Hepatocyte (in vitro differentiated cells): ENCODE measurements at places on chromosomes 5 and 9. TPM values are rescaled to one million over a fixed set of nuclear protein-coding genes. Genes with fewer than 3 reads are reported as not detected.
A peak's percentile ranks its signal among the peaks of the same experiment; 100 is the strongest.

DNA sequence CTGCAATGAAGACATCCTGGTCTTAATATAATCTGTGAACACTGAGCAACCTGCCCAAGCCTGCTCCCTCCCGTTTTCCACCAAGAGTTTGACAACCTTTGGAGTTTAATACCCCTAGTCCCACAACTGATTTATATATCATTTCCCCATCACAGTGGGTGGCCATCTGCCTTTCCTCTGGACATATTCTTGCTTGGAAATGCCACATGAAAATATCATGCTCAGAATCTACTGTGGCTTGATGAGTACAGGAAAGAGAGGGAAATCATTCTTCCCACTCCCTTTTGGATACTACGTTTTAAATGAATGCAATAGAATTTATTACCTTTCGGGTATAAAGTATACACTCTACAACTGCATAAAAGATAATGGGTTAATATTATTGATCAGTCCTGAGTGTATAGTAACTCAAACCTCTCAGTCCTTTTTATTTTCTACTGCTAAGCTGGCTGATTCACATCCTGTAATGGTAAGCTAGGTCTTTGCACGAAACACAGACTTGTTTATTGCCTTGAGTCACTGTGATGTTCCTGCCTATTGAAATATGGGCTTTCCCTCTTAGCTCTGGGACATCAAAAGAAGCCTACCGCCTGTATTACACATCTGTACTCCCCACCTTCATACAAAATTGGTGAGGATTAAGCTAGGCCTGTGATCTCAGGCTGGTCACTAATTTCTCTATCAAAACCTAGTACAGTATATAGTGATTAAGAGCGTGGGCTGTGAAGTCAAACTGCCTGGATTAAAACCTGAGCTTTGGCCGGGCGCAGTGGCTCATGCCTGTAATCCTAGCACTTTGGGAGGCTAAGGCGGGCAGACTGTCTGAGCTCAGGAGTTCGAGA, 67.6 kb upstream of the NR5A1 start:
- DNase-seq: peak; percentile 66

DNA sequence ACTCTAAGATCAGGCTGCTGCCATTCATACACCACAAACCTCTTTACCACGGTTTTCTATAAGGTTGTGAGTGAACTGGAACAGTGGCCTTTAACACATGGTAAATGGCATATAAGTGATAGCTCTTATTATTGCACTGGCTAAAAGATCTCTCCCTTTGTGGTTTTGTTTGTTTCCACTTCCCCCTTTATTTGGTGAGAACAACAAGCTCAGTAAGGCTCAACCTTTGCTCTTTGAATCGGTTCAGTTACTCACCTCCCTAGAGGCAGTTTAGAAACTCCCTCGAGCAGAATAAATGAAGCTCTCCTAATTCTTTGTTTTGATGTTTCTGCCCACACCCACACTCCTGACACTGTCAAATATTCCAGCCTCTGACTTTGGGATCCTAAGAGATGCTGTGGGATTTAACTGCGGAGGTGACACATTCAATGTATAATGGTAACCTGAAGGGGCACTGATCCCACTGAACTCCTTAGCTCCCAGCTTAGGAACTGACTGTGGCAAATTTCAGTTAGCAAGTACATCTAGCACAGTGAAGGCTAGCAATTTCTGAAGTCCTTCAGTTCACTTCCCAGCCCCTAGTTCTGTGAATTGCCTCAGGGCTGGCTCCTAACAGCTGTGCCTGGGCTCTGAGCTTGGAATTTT, 22.5 kb upstream of the RAD23B start:
- DNase-seq: no peak

- DNase-seq: peak; percentile 59
These were observed 28.2 kb downstream of the YIPF5 start for GRCh38 chr5:144142139-144142823.

The ESM1 gene
- total RNA-seq: 2.2 and 2.6 TPM in 2 replicates

DNA sequence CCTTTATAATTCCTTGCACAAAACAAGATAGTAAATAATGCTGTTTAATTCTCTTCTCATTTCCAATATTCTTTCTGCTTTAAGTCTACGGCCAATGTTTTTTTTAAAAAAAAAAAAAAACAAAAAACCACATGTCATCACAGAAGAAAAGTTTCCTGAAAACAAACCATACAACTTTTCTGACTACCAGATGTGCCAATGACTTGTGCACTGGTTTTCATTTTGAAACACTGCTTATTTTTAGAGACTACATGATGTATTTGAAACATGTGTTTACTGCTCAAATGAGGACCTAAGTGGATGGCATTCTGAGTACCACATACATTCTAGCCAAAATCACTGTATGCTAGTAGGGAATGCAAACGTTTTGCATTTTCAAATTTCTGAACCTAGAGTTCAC, 167.9 kb downstream of the GLIS3 start:
- DNase-seq: no peak

- peak; percentile 65 for DNase-seq
These were observed 543 bp upstream of the ANKRD33B start for GRCh38 chr5:10563110-10563944.

DNA sequence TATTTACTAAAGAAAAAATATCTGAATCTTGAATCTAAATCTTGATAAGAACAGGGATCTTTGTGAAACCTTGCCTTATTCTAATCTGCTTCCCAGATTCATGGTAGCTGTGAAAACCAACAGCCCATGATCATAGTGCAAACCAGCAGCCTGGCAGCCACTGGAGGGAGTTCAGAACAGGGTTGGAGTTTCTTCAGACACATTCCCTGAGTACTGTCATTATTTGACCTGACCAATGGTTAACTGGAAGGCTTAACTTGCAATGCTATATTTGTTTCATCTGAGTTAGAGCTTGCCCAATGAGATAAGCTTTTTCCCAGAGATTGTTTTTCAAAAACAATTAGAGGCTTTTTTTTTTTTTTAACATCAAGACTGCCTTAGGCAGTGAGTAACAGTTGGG, 47.8 kb downstream of the LOX start:
- peak; percentile 45 for DNase-seq

GRCh38 chr5:134142052-134142451, 27.6 kb downstream of the TCF7 start:
- peak; percentile 26 for DNase-seq

DNA sequence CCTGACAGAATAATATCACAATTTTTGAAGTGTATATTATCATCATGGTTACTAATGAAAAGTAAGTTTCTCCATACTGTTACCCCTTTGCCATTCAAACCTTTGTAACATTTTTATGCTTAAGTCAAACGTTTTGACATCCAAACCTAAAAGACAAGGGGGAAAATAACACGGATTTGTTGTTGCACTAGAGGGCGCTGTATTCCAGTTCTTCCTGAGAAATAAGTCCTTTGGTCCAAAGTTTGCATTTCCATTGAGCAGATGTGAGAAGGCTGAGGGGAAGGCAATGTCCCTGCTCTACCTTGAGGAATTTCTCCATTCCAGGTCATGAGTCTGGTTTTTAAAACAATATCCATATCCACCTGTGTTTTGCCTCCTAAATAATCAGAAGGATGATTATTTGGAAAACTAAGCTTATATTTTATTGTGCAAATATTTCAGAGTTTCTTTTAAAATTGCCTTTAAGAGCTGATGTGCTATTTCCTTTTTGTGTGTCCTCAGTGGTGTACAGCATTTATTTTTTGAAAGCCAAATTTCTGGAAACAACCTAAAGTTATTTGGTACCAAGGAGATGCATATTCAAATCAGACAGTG, 9.7 kb downstream of the LECT2 start:
- peak; percentile 91 for DNase-seq
